Colonic mucosa (tissue), 4 donors: ENCODE measurements at places on chromosomes 4 and X. TPM values are rescaled to one million over a fixed set of nuclear protein-coding genes. Genes with fewer than 3 reads are reported as not detected.

DNA sequence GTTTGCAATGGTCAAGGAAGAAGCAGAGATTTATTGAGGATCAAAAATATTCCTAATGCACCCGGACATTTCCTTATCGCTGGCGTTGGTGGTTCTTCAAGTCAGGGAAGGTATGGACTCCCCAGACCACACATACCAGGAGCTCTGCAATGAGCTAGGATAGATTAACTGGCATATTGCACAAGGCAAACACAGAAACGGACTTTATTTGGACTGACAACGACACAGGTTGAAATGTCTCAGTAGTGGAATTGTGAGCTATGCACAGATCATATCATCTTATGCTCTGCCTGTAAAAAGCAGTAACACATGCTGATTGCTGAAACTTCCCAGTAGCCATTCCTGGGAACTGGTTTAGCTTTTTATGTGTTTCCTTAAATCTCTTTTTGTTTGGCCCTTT lies 1.7 kb downstream of the TSPAN7 start:
- peak; percentile 24 for DNase-seq
- peak overlapping the region; percentile 46 for H3K4me3 ChIP-seq
- H3K27ac ChIP-seq: peak overlapping the region; percentile 0
- H3K27me3 ChIP-seq: no peaks in the 10 kb centered on the region

- H3K27ac ChIP-seq: no peak overlapping the region
- H3K27me3 ChIP-seq: no peaks in the 10 kb centered on the region
- H3K36me3 ChIP-seq: no peaks in the 10 kb centered on the region
- no peak for DNase-seq
- no peak overlapping the region for H3K4me3 ChIP-seq
- H3K4me1 ChIP-seq: no peaks in the 10 kb centered on the region
Measured at GRCh38 chr4:173490817-173491528, 39.1 kb downstream of the HAND2 start.

DNA sequence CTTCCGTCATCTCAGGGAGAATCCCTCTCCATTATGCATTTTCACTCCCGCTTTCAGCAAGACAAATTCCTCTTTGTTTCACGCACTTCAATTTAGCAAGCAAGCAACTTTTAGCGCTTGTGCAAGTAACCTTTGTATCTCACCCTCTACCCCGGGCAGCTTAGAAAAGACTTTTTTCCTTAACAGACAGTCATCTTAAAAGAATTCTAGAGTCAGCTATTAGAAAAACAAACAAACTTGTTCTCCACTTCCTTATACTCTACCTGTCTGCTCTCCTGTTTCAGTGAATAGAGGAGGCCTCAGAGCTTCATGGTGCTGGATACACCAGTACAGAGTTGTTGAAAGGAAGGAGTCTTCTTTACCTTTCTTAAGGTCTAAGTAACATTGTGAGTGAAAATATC lies 12.1 kb downstream of the TIGD2 start:
- no peak for DNase-seq
- no peak overlapping the region for H3K4me3 ChIP-seq
- no peaks in the 10 kb centered on the region for H3K27me3 ChIP-seq
- H3K4me1 ChIP-seq: no peaks in the 10 kb centered on the region
- no peaks in the 10 kb centered on the region for H3K36me3 ChIP-seq

GRCh38 chr4:31375936-31376335 lies 655.8 kb downstream of the PCDH7 start:
- no peak overlapping the region for H3K27ac ChIP-seq
- no peak for DNase-seq
- H3K4me3 ChIP-seq: no peak overlapping the region
- no peaks in the 10 kb centered on the region for H3K36me3 ChIP-seq
- no peaks in the 10 kb centered on the region for H3K27me3 ChIP-seq
- H3K4me1 ChIP-seq: no peaks in the 10 kb centered on the region

USP17L30 gene
- not detected for total RNA-seq

- no peaks in the 10 kb centered on the region for H3K36me3 ChIP-seq
- no peak for DNase-seq
- no peak overlapping the region for H3K4me3 ChIP-seq
- no peak overlapping the region for H3K27ac ChIP-seq
- no peaks in the 10 kb centered on the region for H3K4me1 ChIP-seq
Measured at GRCh38 chr4:128596853-128597252, 212.6 kb upstream of the JADE1 start.

GPRASP1 gene
- total RNA-seq: 2.5 TPM

DNA sequence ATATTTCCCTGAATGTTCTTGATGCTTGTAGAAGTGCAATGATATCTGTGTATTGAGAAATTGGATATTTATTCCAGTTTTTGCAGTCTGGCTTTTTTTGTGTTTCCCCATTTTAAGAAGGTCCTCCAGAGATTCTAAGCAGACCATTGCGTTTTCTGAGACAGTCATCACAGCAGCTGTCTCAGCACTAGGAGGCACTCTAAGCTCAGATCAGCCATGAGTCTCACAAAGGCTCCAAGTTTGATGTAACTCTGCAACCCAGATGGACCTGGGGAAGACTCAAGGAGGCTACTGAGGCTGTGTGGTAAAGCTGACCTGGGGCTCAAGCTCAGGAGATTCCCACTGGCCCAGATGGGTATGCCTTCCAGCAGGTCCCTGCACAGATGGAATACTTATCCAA lies 89.3 kb upstream of the CYLC1 start:
- H3K4me1 ChIP-seq: no peaks in the 10 kb centered on the region
- H3K4me3 ChIP-seq: no peak overlapping the region
- H3K36me3 ChIP-seq: no peaks in the 10 kb centered on the region
- DNase-seq: no peak
- no peaks in the 10 kb centered on the region for H3K27me3 ChIP-seq

DNA sequence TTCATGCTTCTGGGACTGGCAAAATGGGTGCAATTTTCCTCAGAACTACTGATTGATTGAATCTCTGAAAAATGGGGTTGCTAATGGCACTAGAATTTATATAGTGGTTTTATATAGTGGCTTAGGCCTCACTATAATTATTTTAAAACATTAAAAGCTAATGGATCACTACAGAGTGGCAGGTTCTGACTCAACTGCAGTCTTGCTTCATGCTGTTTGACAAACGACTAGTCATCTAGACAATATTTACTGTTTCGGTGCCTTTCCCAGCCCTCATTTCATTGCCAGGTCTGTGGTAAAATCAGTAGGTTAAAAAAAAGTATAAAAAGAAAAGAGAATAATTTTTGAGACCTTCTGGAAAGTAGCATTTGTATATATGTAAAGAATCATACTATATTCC lies 352.8 kb upstream of the ATOH1 start:
- no peak for DNase-seq
- H3K36me3 ChIP-seq: no peaks in the 10 kb centered on the region
- no peak overlapping the region for H3K4me3 ChIP-seq
- no peaks in the 10 kb centered on the region for H3K27me3 ChIP-seq

DNA sequence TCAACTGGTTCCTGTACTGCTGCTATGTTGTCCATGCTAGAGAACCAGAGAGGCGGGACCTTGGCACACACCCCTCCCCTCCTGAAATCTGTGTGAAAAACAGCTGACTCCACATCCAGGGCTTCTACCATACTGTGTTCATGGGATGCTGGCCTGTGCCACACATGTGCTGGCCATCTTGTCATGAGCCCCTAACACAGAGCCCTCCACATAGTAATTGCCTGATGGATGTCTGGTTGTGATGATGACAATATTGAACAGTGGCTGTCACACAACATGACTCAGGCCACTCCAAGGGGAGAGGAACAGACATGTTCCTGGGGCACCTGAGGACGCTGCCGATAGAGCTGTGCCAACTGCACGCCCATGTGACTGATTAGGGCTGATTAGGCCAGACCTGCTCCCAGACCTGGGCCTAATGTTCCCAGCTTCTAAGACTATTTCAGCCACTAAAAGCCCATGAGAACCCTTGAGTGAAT lies 13.1 kb downstream of the SLC25A5 start:
- H3K27me3 ChIP-seq: no peaks in the 10 kb centered on the region
- no peak overlapping the region for H3K27ac ChIP-seq
- DNase-seq: no peak
- no peaks in the 10 kb centered on the region for H3K36me3 ChIP-seq
- no peak overlapping the region for H3K4me3 ChIP-seq
- no peaks in the 10 kb centered on the region for H3K4me1 ChIP-seq

SLITRK4 gene
- total RNA-seq: 0.07 TPM

TNMD gene
- total RNA-seq: not detected
